Foreskin fibroblast (primary cell): ENCODE measurements at places on chromosomes 7 and 10.

GRCh38 chr7:90669492-90669891 lies 73.4 kb downstream of the CDK14 start:
- DNase-seq, result no peak

GRCh38 chr10:111972109-111972508 lies 211.5 kb downstream of the GPAM start:
- no peak for DNase-seq

- DNase-seq, result no peak
Observed at GRCh38 chr7:88539518-88539917, 220.0 kb upstream of the ZNF804B start.

DNA sequence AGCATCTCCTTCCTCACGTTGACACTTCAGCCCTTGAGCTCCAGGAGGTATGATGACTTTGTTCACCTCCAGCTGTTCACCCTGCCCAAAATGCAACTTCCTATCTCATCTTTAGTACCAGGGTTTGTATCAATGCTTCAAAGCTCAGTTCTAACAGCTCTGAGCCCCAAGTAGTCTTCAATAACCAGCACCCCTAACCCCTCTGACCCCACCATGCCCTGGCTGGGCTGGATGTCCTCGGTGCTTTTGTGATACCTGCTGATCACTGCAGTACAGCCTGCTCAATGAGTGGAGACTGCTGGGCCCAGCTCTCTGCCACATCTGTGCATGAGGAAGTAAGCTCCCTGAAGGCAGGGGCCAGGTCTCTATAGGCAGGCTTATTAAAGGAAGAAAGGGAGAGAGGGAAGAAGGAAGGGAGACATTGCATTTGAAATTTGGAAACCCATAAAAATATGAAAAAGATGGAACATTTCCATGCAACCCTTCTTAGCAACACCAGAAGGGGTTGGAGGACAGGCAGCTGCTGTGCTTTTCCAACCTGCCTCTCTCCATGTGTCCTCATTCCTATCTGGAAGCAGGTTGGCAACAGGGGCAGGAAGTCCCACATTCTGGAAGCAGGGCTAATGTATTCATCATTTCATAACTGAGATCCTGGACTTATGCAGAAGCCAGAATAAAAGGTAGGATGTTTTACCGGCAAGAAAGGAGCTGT lies 756.1 kb downstream of the GRID1 start:
- DNase-seq, result no peak

GRCh38 chr10:128908099-128908498 lies 558.9 kb upstream of the MGMT start:
- no peak for DNase-seq

DNA sequence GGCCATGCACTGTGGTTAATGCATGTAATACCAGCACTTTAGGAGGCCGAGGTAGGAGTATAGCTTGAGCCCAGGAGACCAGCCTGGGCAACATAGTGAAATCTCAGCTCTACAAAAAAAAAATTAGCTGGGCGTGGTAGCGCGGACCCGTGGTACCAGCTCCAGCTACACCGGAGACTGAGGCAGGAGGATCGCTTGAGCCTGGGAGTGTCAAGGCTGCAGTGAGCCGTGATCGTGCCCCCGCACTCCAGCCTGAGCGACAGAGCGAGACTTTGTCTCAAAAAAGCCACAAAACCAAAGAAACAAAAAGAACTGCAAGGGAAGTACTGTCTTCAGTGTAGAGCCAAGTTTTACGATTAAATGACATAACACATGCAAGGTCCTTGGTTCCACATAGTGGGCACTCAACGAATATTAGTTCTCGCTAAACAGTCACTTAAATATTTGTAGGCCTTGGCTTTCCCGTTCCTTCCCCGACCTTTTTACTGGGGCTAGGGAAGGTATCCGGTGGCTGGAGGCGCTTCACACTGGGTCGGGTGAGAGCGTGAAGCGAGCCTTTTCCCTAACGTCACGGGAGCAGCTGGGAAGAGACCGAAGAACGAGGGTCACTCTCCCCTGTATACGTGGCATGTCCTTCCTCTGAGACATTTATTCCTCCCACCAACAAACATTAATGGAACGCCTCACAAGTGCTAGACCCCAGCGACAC lies 993 bp upstream of the SND1 start:
- no peak for DNase-seq

DNA sequence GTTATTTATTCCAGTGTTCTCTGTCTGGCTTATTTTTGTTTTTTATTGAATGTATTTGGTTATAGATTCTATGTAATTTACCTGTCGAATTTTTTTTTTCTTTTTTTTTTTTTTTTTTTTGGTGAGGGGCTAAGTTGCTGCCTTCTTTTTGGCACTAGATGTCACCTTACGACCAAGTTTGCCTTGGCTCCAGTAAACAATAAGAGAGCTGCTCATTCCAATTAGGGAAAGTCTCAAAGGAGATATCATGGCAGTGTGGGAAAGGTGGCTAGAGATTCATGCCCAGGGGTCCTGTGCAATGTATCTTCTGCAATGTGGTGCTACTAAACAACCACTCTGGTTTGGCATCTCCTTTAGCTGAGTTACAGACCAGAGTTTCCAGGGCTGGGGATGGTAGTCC lies 84.0 kb downstream of the PTPN20 start:
- no peak for DNase-seq
